Liver (tissue), 10 donors: ENCODE measurements at places on chromosomes 3 and 15. TPM values are rescaled to one million over a fixed set of nuclear protein-coding genes. Genes with fewer than 3 reads are reported as not detected.

DNA sequence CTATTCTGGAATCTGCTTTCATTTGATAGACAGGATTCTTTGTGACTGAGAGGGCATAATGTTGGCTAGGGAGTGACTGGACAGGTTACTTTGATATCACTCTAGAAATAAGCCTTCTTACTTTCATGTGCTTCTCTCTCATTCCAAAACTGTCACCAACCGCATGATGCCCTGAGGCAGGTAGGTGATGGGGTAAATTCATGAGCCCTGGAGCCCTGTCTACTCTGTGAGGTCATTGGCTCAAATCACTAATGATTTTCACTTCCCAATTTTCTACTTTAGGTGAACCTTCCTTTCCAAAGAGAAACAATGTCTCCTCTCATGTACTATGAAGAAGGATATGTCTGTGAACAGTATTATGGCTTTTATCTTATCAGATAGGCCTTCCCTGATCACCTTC is 596.7 kb downstream of the TUSC7 start:
- DNase-seq = no peak

The GOLGA8O gene
- 0.29 TPM for polyA plus RNA-seq

DNA sequence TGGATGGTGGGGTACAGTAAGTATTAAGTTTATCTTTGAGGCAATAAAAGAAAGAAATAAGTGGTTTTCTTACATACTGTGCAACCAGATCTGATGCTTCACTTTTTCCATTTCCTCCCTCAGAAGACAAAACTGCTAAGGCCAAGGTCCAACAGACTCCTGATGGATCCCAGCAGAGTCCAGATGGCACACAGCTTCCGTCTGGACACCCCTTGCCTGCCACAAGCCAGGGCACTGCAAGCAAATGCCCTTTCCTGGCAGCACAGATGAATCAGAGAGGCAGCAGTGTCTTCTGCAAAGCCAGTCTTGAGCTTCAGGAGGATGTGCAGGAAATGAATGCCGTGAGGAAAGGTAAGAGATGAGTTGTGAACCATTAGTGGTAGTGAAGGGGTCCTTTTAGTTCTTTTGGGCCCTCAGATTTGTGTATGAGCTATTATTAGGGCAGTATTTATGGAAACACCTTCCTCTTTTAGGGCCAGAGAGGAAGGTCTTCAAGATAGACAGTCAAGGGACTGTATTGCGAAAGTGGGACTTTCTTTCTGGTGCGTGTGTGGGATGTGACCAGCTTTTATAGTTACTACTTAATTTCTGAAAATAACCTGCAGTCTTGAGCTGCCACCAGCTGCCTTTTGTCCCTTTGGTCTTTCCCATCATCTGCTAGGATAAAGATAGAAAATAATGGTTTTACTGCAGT is 4.6 kb downstream of the ALAS1 start:
- no peak for DNase-seq

GRCh38 chr15:67341539-67341938 is 87.0 kb downstream of the IQCH start:
- no peak for DNase-seq

DNA sequence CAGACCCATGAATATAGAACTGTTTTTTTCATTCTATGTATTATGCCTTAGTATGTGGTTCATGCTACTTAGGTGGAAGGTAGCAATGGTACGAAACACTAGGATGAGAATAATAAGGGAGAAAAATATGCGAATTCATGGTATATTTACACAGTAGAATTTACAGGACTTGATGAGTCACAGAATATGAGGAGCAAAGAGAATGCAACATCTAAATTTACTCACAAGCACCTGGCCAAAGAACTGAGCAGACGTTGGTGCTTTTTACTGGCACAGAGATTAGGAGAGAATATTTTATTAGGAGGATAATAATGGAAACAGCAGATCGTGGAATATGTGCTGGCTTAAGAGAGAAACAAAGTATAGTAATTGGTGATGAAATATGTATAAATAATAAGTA is 785.4 kb upstream of the ROBO1 start:
- no peak for DNase-seq
